ENCODE measurements at places on chromosomes 2 and 18. TPM values are rescaled to one million over a fixed set of nuclear protein-coding genes. Genes with fewer than 3 reads are reported as not detected.

The HK2 gene
- 9.8 TPM for total RNA-seq

The KRCC1 gene
- 35.7 TPM for total RNA-seq

The CXCR1 gene
- total RNA-seq, result not detected

The OXER1 gene
- 0.52 TPM for total RNA-seq

The HMSD gene
- not detected for total RNA-seq

GRCh38 chr18:75654851-75655751 lies 227.6 kb upstream of the SMIM21 start:
- no peak for DNase-seq

GRCh38 chr2:40646642-40647041 lies 194.8 kb upstream of the SLC8A1 start:
- no peak for DNase-seq

- DNase-seq, result no peak
Measured at GRCh38 chr2:54887850-54888545, 162.3 kb downstream of the RTN4 start.

DNA sequence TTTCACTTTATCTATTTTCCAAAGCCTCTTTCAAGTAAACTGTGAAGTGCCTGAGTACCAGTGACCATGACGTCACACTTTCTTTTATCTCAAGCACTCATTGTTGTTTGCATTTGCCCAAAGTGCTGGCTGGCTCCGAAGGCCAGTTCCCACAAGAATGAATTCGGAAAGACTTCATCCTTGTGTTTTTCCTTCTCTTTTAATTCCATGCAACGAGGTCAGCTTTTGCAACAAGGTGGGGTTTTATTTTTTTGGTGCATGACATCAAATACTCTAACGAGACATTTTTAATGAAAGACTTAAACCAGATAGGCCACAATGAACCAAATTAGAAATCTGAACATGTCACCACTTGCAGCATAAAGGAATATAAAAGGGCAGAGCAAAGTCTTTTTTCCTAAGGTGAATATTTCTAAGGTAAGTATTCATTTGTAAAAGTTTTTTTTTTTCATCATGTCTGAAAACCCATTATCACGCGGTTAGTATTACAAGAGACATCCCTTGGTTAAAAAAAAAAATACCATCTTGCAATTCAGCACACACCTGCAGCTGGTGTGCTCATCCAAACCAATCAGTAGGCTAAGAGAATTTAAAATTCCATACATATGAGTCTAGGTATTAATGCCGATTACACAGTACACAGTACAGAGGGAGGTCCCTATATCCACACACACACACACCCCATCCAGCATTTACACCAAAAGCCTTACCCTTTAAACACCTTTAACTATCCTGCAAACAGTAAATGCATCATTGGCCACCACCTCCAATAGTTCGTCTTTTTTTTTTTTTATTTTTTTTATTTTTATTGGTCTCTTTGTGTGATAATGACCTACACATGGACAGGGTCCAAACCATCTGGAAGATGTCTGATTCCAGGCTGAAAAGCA lies 2.3 kb downstream of the ARL4C start:
- DNase-seq, result peak; percentile 17

DNA sequence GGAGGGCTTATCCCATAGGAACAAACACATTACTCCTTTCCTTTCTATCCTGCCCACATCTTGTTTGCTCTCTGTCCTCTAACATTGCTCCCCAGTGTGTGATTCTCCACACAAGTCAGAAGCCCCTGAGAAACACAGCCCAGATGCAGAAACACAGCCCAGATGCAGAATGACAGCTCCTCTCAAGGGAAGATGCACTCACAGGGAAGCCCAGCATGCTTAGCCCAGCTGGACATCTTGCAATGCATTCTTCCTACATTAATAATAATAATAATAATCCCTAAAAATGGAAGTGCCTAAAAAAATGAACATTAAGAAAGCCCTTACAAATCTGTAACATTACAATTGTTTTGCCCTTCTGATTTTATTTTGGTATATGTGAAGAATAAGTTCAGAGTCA lies 172.1 kb downstream of the CBLN2 start:
- no peak for DNase-seq

DNA sequence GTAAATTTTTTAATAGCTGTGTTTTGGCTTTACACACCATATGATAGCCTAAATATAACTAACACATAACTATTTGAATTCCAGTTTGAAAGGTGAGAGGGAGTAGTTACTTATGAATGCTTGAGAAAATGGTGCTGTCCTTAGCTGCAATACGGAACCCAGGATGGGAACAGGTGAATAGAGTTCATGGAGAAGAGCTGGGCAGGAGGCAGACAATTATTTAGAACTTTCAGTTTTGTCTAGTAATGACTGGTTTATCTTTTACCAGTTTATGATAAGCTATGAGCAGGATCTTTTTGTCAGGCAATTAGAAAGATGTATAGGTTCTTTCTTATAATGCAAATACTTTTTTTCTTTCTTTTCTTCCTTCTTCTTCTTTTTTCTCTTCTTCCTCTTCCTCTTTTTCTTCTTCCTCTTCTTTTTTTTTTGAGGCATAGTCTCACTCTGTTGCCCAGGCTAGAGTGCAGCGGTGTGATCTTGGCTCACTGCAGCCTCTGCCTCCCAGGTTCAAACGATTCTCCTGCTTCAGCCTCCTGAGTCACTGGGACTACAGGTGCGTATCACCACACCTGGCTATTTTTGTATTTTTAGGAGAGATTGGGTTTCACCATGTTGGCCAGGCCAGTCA lies 25.9 kb downstream of the UBR3 start:
- DNase-seq, result no peak

- no peak for DNase-seq
Measured at GRCh38 chr2:156626931-156627330, 190.8 kb downstream of the GPD2 start.

- DNase-seq, result peak; percentile 12
Measured at GRCh38 chr18:62037989-62038778, 145.4 kb upstream of the RNF152 start.

- DNase-seq, result no peak
Measured at GRCh38 chr18:58995663-58996062, 131.0 kb downstream of the ZNF532 start.
